ENCODE measurements at places on chromosomes 11 and 22.

GRCh38 chr11:17528181-17528691, 16.0 kb downstream of the USH1C start:
- peak; percentile 64 for DNase-seq

DNA sequence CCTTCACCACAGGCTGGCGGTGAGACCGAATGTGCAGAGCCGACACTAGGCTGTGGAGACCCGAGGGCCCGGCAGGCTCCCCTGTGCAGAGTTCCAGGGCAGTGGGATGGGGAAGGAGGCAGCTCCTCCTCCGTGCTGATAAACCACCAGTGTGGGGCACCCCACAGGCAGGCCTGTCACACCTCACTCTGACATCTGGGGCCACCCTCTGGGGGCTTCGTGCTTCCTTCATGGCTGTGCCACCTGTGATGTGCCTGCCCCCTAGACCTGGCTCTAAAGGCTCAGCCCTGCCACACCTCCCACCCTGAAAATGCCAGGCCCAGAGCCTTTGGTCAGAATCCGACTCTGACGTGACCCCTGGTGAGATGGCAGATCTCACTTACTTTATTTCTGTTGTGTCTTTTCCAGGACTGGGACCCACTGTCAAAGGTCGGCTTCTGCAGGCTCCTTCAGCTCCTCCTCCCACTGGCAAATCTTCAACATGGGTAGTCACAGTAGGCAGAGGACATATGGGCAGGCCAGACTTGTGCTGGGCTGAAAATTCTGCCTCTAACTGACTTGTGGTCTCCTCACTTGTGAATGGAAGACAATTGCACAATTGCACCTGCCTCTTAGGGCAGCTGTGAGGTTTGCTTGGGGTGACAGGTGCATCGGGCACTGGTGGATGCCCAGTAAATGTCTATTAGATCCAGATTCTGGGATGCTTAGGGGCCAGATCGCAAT, 46.2 kb upstream of the TSKU start:
- DNase-seq = no peak

DNA sequence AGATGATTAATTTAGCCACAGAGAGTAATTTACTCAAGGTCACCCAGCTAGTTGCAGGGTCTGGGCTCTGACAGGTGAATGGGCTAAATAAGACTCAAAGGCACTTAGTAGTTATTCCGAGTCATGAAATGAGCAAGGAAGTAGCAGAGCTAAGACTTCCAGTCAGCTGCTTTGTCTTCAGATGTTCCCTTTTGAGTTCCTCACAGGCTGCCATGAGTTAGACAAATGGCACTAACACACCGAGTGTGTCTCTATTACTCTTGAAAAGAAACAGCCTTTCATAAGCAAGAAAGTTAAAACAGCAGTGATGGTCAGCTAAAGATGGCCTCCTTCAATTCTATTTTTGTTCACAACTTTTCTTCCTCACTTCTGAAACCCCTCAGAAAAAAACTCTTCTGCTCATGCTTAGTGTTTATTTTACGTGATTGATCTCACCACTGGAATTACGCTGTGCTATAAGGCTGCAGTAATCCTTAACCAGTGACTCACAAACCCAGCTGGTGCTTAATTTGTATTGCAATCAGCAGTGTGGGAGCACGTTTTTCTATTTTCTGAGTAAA, 389.1 kb downstream of the AASDHPPT start:
- no peak for DNase-seq

DNA sequence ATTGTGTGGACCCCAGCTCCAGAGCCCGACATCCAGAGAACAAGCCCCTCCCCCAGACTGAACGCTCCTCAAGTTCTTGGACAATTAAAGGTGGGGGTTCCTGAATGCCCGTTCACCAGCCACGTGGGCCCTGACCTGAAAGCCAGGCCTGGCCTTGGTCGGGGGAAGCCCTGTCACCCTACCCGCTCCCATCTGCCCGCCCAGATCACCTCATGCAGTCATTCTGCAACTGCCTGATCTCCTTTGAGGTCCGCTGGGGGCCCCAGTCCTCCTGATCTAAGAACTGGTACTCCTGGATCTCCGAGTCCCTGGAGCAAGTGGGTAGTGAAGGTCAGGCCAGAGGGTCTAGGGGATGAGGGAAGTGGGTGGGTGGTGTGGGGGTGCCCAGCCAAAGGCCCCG, 9.1 kb upstream of the NAALADL1 start:
- no peak for DNase-seq

DNA sequence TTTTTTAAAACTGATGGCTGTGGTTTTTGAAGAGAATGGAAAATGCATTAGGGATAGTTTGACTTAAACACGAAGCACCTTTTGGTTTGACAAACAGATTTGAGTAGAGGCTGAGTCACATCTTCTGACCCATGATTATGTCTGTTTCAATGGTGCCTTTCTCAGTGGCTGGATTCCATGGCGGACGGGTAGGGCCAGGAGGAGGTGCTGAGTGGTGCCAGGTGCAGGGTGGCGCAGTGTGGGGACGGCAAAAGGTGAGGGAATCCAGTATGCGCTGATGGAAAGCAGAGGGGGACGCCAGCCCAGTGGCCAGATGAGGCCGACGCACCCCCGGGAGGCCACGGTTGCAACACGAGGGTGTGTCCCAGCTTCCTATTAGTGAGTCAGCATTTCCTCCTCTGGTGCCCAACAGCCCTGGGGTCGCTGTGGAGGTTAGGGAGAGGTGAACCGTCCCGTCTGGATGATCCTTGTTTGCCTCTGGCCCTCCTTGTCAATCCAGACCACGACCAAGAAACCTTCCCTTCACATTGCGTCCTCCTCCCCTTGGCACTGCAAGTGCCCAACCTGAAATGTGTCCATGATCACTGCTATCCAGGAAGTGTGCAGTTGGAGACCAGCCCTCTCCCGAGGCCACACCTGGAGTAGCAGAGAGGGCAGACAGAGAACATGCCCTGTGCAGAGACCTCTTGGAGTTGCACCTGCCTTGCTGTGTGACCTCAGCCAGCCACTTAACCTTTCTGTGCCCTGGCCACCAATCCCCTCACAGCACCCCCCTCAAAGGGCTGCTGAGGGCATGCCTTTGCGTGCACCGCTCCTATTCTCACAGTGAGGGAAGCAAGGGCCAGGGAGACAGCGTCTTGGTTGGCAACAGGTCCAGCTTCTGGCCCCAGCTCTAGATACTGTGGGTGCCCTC, 32.5 kb upstream of the ATXN10 start:
- no peak for DNase-seq

DNA sequence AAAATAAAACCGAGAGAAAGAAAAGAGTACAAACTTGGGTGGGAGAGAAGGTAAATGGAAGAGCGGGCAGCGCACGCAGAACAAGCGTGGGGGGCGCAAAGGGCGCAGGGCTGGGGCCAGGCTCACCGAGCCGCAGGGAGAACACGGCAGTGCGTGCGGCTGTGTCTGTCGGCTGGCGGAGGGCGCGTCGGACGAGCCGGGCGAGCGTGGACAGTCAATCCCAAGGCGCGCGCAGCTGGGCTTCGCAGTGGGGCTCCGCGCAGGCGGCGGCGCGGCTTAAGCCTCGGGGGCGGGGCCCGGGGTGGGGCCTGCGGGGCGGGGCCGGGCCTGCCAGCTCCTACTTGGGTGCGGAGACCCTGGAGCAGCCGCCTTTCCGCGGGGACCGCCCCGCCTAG, at the start of gene UCP2:
TSS of gene UCP2 (minus strand) at position 249 of the 395 bp plus-strand sequence. CDS start 4,465 bp downstream, outside the sequence.
- peak; percentile 90 for DNase-seq

GRCh38 chr11:3121416-3121815, 43.7 kb downstream of the OSBPL5 start:
- DNase-seq = no peak

- no peak for DNase-seq
These were observed 9.5 kb upstream of the RASSF10 start for GRCh38 chr11:12999597-12999996.

DNA sequence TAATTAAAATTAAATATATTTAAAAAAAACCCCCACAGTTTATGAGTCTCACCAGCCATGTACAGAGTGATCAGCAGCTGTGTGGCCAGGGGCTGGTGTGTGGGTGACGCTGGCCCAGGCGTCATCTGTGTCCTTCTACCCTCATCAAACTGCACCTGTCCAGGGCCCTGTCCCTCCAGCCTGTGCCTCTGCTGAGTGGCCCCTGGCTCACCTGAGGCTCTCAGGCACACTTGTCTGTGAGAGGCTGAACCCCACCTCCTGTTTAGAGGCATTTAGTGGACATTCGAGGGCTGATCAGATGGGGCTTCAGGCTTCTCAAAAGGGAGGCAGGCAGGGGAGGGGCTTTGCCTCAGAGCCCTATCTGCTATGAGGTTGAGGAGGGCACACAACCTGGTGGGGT, 29.9 kb upstream of the SMIM38 start:
- no peak for DNase-seq

GRCh38 chr11:63019506-63019905, 3.9 kb upstream of the SLC22A8 start:
- no peak for DNase-seq

- DNase-seq = no peak
These were observed 19.8 kb downstream of the TPST2 start for GRCh38 chr22:26570115-26570514.

- no peak for DNase-seq
These were observed 3.3 kb downstream of the FXYD6 start for GRCh38 chr11:117872975-117873827.

- no peak for DNase-seq
These were observed 12.6 kb downstream of the UPB1 start for GRCh38 chr22:24507716-24508115.

DNA sequence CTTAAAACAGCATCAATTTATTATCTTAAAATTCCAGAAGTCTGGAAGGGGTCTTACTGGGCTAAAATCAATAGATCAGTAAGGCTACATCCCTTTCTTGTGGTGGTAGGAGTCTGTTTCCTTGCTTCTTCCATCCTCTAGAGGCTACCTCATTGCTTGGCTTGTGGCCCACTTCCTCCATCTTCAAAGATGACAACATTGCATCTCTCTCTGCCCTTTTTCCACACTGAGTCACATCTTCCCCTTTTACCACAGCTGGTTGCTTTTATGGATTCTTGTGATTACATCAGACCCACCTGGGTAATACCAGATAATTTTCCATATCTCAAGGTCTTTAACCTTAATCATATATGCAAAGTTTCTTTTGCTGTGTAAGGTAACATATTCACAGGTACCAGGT, 60.9 kb downstream of the GRIA4 start:
- no peak for DNase-seq

- DNase-seq = no peak
These were observed 129.2 kb upstream of the LMO1 start for GRCh38 chr11:8392886-8393285.

GRCh38 chr22:29244785-29245625, 22.8 kb downstream of the RHBDD3 start:
- DNase-seq = no peak

- no peak for DNase-seq
These were observed 124.7 kb downstream of the CADM1 start for GRCh38 chr11:115379528-115379927.

GRCh38 chr11:35850191-35850590, 93.7 kb upstream of the LDLRAD3 start:
- DNase-seq = no peak

DNA sequence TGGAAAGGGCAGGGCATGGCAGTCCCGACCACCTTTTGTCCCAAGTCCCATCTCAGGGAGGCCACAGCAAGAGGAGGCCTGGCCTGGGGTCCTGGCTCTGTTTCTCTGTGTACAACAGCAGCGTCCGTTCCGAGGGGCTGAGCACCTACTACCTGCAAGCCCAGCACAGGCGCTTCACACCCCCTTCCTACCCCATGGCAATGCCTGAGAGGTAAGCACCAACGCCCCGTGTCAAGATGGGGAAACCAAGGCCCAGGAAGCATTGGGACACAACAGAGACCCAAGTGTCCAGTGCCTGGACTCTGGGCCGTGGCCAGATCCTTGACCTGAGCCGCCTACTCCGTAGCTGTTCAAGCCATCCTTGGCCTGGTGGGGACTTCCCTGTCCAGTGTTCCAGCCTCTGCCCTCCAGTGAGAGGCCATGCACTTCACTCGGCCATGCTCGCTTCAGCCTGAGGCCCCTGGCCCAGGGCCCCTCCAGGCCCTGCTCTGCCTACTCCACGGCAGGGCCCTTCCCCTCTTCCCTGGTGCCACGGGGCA, 14.3 kb upstream of the TCF20 start:
- no peak for DNase-seq
